Activated CD4-positive, alpha-beta T cell treated with anti-CD3 and anti-CD28 coated beads for 48 hours (primary cell): ENCODE measurements at places on chromosomes 6 and 20.
A peak's percentile ranks its signal among the peaks of the same experiment; 100 is the strongest.

GRCh38 chr20:57856658-57857057 is 146.8 kb upstream of the PMEPA1 start:
- no peak for DNase-seq

- no peak for DNase-seq
Measured at GRCh38 chr20:1010659-1011058, 8.5 kb upstream of the RSPO4 start.

DNA sequence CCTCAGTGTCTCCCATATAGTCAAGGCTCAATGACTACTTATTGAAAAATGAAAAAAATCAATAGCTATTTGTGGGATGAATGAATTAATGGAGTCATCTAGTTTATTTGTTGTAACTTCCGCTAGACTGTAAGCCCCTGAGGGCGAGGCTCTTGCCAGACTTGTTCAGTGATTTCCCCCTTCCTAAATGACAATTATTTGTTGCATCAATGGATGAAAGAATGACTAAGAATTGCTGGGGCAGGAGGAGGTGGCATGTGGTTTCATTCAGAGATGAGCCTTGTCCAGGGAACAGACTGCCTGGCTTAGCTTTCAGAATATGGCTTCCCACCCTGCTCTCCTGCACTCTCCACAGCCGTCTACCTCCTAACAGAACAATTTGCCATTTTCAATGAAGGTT is 1.1 kb upstream of the PRELID3B start:
- DNase-seq, result peak; percentile 29

DNA sequence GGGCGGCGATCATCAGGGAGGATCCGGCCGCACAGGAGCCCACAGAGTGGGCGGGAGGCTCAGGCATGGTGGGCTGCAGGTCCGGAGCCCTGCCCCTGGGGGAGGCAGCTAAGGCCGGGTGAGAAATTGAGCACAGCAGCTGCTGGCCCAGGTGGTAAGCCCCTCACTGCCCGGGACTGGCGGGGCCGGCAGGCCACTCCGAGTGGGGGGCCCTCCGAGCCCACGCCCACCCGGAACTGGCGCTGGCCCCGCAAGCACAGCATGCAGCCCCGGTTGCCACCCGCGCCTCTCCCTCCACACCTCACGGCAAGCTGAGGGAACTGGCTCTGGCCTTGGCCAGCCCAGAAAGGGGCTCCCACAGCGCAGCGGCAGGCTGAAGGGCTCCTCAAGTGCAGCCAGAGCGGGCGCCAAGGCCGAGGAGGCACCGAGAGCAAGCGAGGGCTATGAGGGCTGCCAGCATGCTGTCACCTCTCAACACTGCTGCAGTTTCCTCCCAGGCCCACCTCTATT is 48.1 kb upstream of the UST start:
- no peak for DNase-seq

DNA sequence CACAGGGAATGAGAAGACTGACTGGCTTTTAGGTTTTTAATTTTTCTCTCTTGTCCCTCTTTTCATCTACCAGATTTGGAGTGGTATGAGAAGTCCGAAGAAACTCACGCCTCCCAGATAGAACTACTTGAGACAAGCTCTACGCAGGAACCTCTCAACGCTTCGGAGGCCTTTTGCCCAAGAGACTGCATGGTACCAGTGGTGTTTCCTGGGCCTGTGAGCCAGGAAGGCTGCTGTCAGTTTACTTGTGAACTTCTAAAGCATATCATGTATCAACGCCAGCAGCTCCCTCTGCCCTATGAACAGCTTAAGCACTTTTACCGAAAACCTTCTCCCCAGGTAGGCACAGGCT is 644 bp downstream of the MAD2L1BP start:
- DNase-seq, result peak; percentile 15

DNA sequence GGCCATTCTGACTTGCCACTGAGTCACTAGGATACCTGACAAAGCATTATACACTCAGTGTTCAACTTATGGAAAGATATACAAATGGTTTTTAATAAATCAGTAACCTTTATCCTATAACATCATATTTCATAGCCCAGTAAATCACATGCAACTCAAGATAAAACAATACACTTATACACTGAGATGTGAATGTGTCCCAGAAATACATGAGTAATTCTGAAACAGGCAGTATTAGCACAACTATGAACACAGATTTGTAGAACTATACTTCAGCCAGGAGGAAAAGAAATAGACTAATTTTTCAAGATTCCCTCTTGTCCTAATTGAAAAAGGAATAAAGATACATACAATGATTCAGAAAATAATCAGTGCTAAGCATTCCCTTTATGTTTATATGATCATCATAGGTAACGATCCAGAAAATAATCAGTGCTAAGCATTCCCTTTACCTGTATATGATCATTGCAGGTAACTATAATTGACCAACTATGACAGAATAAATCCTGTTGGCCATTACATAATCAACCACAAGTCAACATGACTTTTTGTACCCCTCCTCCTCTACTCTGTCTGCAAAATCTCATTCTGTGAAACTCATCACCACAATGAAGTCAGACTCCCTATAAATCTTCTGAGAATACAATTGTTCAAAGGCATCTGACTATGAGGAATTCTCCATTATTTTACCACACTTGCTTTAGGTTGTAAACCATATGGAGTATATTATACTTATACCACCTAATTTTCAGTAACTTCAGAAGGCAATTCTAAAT is 30.3 kb downstream of the HACE1 start:
- DNase-seq, result no peak

DNA sequence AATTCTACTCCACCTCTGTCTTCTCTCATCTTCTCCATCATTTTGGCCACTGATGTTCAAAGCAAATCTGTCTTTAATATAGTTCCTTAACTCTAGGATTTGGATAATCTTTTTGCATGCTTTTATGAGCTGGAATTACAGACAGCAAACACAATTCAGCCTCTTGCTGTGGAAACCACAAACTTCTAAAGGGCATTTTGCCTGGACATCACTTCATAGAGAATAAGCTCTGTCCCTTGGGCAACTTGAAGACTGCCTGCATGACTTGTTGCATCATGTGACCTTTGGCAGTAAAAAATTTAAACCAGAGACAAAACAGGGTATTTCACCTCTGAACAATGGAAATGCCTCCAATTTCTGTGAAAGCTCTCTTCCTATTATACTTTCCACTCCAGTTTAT is 74.1 kb upstream of the HDDC2 start:
- no peak for DNase-seq

DNA sequence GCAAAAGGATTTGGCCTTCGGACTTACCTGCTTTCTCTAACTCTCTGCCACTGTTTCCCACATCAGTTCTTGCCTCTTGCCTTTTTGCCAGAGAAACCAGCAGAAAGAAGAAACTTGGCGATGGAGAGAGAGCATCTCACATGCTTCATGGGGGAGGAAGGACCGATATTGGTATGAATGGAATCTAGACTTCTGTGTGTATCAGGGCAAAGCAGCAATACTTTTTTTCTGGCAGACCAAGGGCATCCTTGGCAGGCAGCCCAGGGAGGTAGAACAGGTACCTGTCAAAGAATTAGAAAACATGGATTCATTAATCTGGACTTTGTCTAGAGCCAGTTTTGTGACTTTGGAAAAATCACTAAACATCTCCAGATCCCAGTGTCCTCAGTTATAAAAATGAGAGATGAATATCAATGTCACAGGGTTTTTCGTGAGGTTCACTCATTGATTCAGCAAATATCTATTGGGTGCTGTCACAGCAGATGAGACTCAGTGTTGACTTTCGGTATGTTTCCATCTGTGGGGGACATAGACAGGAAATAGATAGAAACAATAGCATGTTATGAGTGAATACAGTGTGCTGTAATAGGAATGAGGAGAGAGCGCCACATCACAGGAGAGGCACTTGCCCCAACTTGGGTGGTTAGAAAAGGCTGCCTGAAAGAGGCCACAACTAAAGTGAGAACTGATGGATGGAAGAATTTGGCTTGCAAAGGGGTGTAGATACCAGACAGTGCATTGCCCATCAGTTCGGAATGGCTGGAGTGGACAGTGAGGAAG is 114.1 kb downstream of the CD83 start:
- DNase-seq, result peak; percentile 41

DNA sequence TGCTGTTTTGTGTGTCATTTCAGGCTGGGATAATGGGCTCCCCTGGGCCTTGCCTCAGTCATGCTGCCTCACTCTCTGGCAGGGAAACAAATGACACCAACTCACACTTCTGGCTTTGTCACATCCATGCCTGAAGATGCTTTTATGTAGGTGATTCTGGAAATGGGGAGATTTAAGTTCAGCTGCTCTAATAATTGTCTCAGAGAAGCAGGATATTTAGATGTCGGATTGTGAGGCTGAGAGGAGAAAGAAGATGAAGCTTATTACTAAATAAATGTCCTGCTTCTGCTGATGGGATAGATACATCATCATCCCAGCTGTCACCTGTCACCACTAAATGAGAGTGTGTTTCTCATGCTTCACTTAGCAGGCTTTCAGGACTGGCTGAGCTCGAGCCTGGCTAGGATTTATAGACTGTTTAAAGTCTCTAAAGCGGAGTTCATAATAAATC is 480.2 kb upstream of the SPTLC3 start:
- no peak for DNase-seq

DNA sequence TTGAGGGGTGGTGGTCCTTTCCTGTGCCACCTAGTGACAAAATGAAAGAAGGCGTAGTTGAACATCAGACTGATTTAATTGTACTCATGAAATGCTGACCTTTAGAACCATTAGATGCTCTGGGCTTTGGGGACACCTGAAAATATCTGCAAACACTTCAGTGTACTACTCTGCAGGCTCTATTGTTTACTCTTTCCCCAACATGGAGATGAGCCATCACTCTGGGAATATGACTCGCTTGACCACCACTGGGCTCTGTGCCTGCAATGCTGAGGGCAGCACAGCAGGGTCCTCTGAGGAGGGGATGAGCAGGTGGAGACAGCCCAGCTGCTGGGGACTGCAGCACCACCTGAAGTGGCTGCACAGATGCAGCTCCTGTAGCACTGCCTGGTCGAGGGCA is 74.8 kb upstream of the SLC24A3 start:
- no peak for DNase-seq

DNA sequence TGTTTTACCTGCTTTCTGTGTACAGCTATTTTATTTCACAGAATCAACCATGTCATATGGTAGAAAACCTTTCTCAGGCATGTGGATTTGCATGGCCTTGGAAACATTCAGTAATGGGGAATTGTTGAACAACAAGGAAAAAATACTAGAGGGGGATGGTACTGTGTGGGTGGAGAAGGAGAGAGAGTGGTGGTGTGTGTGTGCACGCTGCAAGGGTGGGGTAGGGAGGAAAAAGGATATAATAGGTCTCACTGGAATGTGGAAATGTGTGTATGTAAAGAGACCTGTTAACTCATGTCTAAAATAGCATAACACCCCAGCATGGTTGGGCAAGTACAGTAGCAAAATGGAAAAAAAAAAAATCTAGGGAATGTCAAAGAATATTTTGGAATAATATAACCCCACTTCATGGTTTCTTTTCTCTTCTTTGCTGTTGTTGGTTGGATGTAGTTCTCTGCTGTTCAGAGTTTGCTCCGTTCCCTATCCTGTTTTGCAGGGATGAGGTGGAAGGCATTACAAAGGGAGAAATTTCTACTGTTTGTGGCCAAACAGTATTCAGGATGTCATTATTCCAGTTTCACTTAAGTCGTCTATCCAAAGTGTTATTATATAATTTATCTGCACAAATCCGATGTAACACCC is 93.9 kb upstream of the CITED2 start:
- DNase-seq, result no peak

GRCh38 chr6:142592876-142593275 is 291.1 kb downstream of the ADGRG6 start:
- DNase-seq, result no peak

DNA sequence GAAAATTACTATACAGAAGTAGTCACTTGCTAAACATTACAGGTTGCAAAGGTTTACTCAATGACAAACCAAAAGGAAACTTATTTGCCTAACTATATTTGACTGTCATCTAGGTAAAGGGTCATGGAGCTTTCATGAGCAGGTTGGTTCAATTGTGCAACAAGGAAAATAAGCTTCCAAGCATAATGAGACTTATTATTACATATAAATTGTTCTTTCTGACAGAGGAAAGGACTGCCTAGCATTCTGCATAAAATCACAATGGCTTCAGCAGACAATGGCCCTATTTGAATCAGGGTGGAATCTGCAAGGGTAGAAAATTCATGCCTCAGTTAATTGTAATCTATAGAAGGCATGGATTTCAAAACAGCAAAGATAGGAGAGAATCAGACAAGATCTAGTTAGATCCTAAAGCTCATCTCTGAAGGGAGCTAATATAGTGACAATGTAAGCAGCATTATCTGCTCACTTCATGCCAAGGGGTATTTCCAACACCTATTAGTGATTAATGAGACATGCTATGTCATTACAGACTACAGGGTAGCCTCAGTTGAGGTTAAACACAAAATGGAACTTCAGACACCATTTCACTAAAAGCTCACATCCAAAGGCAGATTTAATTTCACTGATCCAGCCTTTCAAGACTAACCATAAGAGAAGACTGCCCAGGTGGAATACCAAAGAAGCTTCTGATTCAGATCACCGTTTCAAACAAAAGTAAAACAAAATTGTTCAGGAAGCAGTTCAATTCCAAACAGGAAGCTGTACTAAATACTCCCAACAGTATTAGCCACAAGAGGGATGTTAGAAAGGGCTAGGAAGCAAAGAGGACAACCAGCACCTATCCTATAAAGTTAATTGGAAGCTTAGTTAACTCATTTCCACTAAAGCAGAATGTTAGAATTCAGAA is 8.5 kb downstream of the STAU1 start:
- DNase-seq, result no peak

DNA sequence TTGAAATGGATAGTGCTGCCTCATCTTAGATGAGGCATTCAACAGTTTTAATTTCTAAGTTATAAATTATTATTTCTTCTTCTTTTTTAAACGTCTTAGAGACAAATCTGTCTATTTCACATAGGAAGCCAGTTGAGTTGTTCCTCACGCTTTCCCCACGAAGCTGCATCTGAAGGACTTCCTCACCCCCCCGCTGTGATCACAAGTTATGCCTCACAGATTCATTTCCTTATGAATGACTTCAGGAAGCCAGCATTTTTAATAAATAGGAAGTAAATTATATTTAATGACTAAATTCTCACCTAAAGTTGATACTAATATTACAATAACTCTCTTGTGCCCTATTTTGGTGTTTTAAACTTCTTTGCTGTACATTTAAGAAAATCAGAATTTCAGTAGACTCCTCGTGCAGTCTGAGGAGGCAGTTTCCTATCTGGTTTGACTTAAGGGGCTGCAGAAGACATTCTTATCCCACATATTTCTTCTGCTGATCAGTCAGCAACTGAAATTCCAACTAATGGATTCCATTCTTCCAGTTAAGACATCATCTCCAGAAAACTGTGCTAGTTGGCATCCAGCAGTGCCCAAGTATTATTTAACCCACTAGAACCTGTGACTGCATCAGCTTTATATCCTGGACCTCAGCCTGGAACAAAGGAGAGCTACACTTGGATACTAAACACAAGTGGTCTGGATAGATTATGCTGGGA is 182.7 kb upstream of the CCN2 start:
- no peak for DNase-seq

DNA sequence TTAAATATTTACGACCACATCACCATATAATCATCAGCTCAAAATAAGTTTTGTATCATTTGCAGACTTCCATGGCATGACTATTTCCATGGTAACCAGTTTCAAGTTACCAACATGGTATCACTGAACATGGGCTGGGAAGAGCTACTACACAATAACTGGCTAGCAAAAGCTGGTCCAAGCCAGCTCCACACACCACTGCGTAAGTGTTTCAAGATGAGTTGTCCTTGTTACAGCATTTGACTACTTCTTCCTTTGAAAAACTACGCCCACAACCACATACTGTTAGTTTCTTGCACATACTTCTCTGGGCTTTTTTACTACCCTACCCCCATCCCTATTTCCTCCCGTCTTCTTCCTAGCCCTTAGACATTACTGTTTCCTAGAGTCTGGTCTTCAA is 8.5 kb downstream of the CD164 start:
- peak; percentile 68 for DNase-seq

GRCh38 chr6:37176268-37177076 is 6.5 kb downstream of the PIM1 start:
- DNase-seq, result no peak
